ENCODE measurements at places on chromosomes 2 and 18.
A peak's percentile ranks its signal among the peaks of the same experiment; 100 is the strongest.

DNA sequence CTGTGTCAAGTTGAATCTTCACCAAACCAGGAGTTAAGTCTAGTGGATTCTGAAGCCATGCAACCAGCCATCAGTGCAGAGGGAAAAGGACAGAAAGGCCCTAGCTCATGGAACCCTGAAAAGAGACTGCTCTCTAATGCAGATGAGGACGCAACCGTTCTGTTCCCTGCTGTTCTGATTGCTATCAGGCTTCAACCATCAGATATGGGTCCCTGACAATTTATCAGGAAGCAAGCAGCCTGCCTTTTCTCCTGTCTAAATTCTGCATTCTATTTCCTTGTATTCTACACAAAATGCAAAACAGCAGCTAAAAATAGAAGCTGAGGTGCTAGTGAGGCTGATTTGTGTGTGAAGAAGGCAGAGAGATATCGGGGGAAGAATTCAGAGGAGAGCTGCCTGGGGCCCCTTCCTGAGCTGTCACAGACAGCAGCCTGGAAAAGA lies 68.4 kb upstream of the RTN4 start:
- no peak for DNase-seq

DNA sequence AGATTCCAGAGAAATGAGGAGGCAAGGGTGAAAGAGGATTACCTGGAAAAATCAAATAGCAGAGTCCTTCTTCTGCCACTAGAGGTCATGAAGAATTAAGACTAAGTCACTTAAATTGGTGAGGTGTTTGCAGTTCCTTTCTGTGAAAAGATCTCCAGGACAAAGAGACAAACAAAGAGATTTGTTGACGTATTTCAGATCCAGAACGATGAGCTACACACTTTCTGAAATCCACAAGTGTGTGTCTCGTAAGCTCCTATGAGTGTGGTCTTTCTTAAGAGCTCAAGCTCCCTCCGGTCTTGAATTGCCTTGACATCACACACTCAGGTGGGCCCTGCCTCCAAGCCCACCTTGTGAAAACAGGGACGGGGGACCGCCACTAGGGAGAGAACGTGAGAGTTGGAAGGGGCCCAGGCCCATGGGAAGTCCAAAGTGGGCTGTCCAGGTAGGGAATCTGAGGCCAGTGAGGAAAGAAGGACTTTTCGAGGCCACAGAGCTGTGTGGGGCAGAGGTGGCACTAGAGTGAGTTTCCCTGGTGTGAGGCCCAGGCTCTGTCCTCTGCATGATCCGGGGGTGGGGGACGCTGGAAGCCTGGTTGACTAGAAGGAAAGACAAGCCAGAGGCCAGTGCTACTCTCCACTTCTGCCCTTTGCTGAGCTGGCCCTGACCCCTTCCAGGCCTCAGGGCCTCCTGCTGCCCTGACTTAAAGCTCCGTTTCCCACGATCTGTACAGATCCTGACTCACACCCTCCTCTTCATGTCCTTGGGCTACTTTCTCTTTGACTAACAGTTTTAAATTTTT lies 168.1 kb upstream of the NCK2 start:
- DNase-seq: no peak

GRCh38 chr2:120914839-120915521 lies 179.3 kb downstream of the GLI2 start:
- DNase-seq: peak; percentile 10

- DNase-seq: no peak
These were observed 159.4 kb downstream of the DYSF start for GRCh38 chr2:71612581-71613402.

- no peak for DNase-seq
These were observed 66.0 kb upstream of the SCN7A start for GRCh38 chr2:166560022-166560421.

GRCh38 chr2:239928391-239929350 lies 96.5 kb downstream of the NDUFA10 start:
- DNase-seq: no peak

GRCh38 chr2:210480079-210480478 lies 3.5 kb upstream of the LANCL1 start:
- no peak for DNase-seq
